ENCODE measurements at places on chromosomes 1 and 21.

DNA sequence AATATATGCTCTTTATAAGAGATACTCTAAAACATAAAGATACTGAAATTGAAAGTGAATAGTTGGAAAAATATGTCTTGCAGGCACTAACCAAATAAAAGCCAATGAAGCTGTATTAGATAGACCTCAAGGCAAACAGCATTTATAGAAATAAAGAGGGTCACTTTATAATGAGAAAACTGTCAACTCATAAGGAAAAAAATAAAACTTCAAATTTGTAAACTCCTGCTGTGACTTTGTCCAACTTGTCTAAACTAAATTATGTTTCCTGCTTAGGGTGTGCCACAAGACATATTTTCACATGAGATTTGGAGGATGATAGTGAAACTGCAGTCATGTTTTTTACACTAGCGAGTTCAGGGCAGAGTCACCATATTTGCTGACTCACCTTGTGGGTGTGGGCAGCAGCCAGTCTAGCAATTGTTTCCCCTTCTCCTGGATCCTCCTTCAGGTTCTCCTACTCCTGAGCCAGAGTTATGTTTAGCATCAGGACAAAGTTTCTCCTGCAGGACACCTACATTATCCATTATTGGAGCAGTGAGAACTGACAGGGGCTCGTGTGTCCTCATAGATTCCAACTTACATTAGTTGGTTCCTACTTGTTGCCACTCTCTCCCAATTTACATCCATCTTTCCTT is 43.8 kb downstream of the CD53 start:
- DNase-seq: peak; percentile 6

DNA sequence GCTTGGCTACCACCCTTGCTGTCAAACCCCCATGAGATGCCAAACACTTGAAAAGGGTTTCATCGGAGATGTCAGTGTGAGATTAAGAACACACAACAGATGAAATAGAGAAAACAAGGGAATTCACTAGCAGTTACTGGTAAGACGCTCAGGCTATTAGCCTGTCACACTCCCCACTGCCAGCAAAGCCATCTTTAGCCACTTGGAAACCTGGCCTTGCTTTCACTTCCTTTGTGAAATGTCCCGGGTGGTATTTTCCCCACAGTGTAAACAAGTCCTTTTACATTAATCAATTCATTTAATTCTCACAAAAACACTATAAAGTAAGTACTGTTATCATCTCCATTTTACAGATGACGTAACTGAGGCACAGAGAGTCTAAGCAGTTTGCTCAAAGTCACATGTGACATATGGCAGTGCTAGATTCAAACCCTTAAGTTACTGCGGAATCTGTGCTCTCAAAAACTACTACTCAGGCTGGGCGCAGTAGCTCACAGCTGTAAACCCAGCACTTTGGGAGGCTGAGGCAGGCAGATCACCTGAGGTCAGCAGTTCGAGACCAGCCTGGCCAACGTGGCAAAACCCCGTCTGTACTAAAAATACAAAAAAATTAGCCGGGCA is 32.7 kb upstream of the KHDRBS1 start:
- no peak for DNase-seq

- no peak for DNase-seq
Observed at GRCh38 chr1:6771441-6771769, 13.8 kb upstream of the CAMTA1 start.

DNA sequence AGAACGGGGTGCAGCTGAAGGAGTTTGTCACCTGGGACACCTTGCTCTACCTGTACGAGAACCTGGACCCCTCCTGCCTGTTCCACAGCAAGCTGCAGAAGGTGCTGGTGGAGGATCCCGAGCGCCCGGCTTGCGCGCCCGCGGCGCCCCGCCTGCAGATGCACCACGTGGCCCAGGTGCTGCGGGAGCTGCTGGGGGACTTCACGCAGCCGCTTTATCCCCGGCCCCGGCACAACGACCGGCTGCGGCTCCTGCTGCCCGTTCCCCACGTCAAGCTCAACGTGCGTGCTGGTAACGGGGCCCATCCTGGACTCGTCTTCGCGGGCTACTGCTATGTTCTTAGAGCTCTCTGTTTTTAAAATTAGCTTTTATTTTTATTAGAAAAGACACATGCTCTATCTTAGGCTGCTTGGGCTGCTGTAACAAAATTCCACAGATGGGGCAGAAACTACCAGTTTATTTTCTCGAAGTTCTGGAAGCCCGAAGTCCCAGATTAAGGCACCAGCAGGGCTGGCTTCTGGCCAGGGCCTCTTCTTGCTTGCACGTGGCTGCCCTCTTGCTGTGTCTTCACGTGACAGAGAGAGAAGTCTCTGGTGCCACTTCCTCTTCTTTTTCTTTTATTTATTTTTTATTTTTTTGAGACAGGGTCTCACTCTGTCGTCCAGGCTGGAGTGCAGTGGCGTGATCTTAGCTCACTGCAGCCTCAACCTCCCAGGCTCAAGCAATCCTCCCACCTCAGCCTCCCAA is 38.1 kb downstream of the TRPM2 start:
- no peak for DNase-seq

DNA sequence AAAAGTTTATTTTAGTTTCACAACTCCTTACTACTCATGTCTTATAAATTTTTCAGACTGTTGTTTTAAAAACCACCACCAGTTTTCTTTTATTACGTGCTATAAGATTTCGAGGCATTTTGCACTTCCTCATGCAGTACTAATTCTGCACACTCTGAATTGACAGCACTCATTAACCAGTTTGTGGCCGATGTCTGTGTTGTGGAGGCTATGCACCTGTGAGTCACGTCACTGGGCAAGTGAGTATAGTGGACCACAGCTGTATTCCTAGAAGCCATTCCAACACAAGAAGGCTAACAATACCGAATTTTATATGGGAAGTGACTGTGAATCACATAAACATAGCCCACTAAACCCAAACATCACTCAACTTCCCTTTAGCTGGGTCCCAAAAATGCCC is 21.0 kb upstream of the SPATA6 start:
- no peak for DNase-seq

GRCh38 chr1:10788592-10789006 is 7.8 kb downstream of the CASZ1 start:
- DNase-seq: no peak

- no peak for DNase-seq
Observed at GRCh38 chr1:38031513-38031866, 15.1 kb downstream of the POU3F1 start.

GRCh38 chr1:49723662-49724061 is 300.1 kb downstream of the AGBL4 start:
- no peak for DNase-seq

DNA sequence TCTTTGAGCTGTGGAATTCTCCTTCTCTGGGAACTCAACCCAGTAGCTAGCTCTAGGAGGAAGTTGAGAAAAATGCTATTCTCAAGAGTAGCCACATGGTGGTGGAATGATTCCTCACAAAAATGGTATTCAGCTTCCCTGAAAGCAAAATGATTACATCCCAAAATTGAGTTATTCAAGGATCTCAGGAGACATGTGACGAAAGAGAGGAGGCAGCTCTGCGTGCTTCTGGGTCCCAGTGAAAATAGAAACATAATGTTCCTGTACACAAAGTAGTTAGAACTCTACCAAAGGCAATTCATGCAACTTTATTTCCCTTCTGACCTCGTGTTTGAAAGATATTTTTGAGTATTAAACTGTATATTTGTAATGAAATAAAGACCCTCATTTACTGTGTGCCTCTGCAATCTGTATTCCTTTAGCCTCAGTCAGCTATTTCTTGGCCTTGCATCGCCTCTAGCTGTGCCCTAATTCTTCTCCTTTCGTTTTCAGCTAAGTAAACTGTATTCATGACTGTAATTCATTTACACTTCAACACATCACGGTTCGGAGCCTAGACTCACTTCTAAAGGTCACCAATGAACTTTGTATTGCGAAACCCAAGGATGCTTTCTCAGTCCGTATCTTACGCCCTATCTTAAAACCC is 167.3 kb downstream of the FASLG start:
- peak; percentile 92 for DNase-seq

DNA sequence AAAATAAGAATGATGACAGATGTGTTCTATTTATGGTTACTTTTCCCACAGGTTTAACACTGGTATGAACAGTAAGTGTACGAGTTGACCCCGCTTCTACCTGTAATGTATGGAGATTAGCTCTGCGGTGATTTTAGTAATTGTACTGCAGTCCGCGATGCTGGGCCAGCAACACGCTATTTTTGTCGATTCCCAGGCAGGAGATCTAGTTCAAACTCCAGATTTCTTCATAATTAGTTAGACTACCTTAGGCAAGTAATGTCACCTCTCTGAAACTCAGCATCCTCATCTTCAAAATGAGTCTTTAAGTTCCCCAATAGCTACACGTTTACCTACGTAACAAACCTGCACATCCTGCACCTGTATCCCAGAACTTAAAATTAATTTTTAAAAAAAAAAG is 21.5 kb downstream of the TP53BP2 start:
- DNase-seq: no peak

- DNase-seq: no peak
Observed at GRCh38 chr1:199109160-199109559, 470.3 kb downstream of the PTPRC start.

GRCh38 chr1:88742531-88742930 is 58.5 kb downstream of the PKN2 start:
- peak; percentile 39 for DNase-seq

DNA sequence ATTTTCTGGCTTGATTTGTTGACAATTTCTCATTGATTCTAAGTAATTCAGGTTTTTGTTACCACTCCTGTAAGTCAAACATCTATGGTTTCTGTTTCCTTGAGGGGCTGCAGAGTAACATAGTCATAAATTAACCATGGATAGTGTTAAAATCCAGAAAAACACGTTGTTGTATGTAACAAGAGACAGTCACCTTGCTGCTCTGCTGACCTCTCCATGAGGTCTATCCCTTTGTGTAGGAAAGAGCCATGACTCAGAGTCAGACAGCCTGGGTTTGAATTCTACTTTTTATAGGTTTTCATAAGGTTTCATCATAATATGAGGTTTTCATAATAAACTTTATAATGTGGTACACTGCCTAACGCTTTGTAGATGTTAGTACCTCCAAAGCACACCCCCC is 27.6 kb upstream of the NBL1 start:
- peak; percentile 49 for DNase-seq

DNA sequence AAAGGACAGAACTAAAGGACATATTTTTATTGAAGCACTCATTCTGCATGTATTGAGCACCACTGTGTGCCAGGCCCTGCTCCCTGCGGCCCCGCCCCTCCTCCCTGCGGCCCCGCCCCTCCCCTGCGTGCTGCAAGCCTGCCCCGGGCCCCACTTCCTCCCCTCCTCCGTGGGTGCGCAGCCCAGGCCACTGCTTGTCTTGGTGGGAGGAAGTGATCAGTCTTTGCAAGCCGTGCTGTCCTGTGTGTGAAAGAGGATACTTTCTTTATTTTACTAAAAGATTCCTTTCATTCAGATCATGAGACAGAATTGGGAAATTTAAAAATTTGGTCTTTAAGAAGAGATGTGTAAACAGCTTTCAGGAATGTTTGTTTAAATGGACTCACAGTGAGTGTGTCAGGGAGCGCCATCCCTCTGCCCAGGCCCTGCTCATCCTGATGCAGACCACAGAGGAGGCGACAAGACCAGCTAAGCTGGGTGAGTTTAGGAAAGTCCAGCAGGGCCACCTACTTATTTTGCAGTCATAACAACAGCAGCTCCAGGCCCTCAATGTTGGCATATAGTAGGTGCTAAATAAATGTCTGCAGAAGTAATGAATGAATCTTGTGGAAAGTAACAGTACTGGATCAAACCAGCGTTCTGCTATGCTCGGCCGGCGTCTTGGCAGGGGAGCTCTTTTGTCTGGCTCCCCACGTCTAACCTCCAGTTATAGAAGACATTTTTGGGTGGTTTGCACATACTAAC is 88.3 kb upstream of the SELENON start:
- peak; percentile 53 for DNase-seq

GRCh38 chr21:8998946-8999681 is 1522.3 kb upstream of the TPTE start:
- no peak for DNase-seq

DNA sequence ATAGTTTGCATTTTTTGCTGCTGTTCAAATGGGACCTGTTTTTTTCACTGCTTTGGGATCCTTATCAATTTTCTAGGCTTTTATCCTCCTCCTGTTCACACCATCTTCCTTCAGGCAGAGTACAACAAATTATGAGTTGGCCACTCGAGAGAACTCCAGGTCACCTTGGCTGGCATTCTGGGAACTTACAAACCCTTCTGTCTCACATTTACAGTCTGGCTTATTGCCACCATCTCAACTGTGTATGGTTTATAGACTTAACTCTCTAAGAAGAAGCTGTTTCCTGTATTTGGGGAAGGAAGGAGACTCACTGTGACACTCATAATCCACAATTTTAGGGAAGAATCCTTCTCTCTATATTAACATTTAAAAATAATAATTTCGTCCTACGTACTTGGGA is 5.4 kb upstream of the ZNF691 start:
- DNase-seq: no peak

GRCh38 chr1:92786111-92786901 is 1.4 kb upstream of the EVI5 start:
- DNase-seq: no peak

DNA sequence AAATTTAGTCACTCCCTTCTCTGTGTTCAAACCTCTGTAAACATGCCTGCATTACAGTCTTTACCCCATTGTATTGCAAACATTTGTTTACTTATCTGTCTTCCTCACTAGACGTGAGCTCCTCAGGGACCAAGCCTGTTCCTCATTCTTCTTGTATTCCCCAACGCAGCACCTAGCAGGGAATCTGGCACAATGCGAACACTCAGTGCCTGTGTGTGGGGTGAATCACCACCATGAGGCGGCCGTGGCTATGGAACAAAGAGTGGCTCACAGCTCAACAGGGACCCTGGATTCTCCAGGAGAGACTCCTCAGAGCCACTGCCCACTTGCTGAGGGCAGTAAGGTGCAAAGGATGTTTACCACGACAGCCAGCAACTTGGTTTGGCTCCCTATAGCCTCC is 95.9 kb downstream of the DDX20 start:
- no peak for DNase-seq

DNA sequence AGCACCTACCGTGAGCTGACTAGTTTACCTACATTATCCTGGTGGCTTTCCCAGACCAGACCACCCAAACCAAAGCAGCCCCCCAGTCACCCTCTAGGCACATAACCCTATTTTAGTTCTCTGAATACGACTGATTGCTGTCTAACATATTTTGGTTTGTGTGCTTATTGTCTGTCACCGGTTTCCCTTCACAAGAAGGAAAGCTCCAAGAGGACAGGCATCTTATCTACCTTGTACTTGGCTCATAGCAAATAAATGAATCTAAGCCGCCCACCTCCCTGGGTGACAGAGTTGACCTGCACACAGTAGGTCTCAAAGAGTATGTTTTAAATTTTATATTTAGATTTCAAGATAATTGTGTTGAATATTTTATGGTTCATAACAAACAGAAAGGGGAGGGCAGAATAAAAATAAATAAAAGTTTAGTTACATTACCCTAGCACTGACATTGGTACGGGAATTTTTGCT is 904 bp upstream of the PRDX6 start:
- DNase-seq: no peak

- no peak for DNase-seq
Observed at GRCh38 chr1:168763031-168763430, 34.0 kb upstream of the DPT start.

GRCh38 chr21:44760376-44760775 is 41.2 kb downstream of the UBE2G2 start:
- DNase-seq: no peak

Data from cardiac fibroblast (primary cell).